Stimulated activated CD4-positive, alpha-beta T cell treated with anti-CD3 and anti-CD28 coated beads, Interleukin-12 subunit alpha, Interleukin-12 subunit beta, amount 100 ng/mL, for 48 hours (primary cell): ENCODE measurements at places on chromosomes 12 and 14.

GRCh38 chr14:90681929-90682328 is 134.3 kb downstream of the TTC7B start:
- DNase-seq: no peak

DNA sequence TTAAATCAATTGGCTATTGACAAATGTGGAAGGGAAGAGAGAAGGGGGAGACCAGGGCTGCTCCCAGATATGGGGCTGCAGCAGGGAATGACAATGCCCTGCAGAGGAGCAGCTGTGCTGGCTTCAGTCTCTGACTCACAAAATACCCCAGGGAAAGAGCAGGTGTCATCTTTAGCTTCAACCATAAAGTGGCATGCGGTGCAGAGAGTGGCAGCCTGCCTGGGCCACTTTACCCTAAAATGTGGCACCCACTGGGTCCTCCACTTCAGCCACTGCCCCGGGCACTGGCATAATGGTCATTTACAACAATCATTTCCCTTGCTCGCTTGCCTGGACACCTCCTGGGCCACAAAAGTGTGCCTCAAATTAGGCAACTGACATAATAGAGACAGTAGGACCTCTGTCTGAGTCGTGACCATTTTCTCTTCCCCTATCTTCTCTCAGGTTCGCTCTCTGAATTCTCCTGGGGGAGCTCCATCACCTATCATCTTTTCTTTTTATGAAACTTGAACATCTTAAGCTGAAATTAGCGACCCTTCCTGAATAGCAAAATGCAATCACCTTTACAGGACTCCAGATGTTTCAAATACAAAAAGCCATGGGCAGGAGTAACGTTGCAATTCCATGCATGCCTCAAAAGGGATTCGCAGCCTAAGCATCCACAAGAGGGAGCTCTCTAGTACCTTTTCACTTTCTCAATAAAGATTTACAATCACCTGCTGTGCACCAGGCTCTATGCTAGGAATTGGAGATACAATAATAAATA is 179.9 kb upstream of the ATF7IP start:
- no peak for DNase-seq

GRCh38 chr14:86442135-86442534 is 912.2 kb downstream of the FLRT2 start:
- DNase-seq: no peak

- DNase-seq: no peak
Observed at GRCh38 chr12:56150563-56150962, 1.8 kb upstream of the MYL6B start.

GRCh38 chr14:60087668-60088067 is 4.1 kb upstream of the PCNX4 start:
- DNase-seq: no peak

DNA sequence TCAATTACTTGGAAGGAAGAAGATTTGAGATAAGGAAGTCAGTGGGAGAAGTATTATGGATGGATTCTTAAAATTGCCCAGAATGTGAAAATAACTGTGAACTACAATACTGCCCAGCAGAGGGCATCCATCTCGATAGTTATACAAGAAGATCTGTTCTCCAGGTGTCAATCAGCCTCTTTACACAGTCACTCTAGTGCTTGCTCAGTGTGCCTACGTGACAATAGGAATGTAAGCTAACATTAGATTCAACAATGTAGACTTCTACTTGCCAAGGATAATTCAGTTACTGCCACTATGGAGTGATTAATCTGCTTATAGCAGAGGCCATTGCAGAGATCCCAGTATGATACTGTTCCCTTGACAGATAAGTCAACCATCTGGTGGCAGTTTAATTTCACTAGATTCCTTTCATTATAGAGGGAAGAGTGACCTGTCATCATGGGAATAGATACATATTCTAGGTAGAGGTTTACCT is 10.6 kb upstream of the MAP4K5 start:
- DNase-seq: peak; percentile 10

GRCh38 chr12:95002754-95003153 is 743 bp downstream of the NDUFA12 start:
- no peak for DNase-seq

- DNase-seq: no peak
Observed at GRCh38 chr12:71800177-71800576, 39.4 kb upstream of the TBC1D15 start.

- DNase-seq: no peak
Observed at GRCh38 chr14:48140804-48141203, 465.4 kb upstream of the MDGA2 start.

DNA sequence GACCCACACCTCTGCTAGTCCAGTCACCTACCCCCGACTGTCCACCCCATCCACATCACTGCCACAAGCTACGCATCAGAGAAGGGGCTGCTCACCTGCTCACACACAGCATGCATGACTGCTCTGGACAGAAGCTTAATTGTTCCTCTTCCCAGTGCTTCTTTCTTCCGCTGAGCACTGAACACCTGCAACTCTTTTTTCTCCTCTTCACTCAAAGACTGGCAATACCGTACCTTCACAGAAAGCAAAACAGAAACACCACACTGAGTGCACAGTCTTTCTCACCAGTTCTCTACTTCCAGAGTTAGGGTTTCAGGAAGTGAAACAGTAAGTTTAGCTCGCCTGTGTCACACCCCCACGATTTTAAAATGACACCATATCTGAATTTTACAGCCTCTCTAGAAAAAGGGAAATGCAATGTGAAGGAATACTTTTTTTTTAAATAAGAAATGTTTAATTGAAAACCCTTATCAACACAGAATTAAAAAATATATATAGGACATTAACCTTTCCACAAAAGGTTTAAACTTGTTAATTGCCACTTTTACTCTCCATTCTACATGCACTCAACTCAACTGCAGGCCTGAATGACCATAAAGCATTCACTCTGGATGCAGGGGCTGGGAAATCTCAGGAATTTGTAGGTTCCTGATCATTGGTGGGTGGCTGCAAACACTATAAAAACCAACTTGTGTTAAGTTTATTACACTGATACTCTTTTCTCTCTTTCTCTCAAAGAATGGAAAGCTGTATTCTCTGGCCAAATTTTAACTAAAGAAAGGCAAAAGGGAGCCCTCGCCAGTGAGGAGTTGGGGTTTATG is 120.0 kb downstream of the PRICKLE1 start:
- no peak for DNase-seq

GRCh38 chr14:65879248-65880009 is 466.9 kb downstream of the FUT8 start:
- DNase-seq: no peak

- DNase-seq: no peak
Observed at GRCh38 chr14:90406384-90406798, 9.6 kb downstream of the CALM1 start.

GRCh38 chr14:104282332-104283196 is 144.2 kb downstream of the KIF26A start:
- no peak for DNase-seq

DNA sequence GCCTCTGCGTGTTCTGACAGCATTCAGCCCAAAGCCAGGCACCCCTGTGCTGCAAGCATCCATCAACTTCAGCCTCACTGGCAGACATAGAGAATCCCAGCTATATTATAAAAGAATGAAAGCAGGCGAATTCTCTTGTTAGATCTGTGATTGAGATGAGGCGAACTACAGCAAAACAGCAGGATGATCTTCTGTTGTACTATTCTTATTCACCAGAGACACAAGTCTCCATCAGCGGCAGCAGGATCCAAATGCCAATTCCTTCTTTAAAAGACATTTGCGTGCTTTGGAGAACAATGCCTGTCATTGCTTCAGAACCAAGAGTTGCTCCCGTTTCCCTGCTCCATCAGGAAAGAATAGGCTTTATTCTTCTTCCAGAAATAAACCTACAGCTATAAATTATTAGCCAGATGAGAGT is 188.9 kb downstream of the SLC41A2 start:
- no peak for DNase-seq

GRCh38 chr12:126667339-126667738 is 1599.6 kb upstream of the TMEM132C start:
- DNase-seq: no peak

DNA sequence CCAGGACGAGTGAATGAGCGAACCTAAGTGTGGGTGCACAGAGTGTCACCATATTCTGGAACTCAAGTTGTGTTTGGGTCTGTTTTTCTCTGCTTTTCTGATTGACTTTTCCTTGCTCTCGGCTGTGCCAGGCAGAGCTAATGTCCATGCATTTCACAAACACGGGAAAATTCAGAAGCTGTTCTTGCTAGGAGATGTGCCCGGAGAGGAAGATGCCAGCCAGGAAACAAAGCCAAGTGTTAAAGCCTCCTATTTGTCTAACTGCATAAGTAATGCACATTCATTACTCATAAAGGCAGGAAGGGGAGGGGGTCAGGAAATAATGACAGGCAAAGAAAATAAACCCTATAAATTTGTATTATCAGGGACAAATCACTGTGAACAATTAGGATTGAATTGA is 250.4 kb upstream of the SFSWAP start:
- DNase-seq: no peak

- no peak for DNase-seq
Observed at GRCh38 chr14:101446387-101446969, 114.8 kb upstream of the DIO3 start.

DNA sequence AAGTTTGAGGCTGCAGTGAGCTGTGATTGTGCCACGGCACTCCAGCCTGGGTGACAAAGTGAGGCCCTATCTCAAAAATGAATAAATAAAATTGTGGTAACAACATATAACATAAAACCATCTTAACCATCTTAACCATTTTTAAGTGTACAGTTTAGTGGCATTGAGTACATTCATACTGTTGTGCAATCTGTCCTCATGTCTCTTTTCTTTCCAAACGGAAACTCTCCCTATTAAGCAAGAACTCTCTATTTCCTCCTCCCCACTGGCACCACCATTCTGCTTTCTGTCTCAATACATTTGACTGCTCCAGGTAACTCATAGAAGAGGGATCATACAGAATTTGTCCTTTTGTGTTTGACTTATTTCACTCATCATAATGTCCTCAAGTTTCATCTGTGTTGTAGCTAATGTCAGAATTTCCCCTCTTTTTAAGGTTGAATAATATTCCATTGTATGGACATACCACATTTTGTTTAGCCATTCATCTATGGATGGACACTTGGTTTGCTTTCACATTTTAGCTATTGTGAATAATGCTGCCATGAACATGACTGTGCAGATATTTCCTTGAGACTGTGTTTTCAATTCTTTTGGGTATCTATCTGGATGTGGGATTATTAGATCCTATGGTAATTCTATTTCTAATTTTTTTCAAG is 4.4 kb upstream of the MARK3 start:
- no peak for DNase-seq

DNA sequence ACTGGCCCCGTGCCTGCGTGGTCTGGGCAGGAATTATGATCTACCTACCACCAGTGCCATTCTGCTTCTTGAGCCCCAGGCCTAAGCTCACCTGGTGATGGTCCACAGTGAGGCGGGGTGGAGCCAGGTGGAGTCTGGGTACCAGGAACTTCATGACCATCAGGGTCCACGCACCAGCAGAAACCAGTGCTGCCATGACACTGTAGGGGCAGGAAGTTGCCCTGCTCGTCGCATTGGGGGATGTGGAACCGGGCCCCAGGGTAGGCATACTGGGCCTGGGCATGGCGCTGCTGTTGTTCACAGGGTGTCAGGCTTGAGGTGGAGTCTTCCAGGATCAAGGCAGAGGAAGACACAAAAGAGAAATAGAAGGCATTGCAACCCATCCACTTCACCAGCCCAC is 29.6 kb downstream of the RTRAF start:
- no peak for DNase-seq

DNA sequence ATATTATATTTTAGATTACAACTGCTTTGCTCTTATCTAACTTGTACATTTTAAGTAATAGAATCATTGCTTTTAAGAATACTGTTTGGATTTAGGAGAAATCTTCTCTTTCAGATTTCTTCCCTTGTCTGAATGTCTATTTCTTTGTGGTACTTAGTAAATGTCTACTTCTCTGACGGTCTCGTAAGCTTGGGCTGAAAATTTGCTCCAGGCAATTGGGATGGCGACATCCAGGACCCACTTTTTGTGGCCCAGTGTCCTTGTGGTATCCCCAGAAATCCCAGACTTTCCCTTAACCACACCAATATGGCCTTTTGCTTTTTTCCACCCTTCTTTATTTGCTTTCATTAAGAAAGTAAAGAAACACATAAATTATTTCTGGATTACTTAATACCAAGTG is 24.0 kb upstream of the CCER1 start:
- no peak for DNase-seq

DNA sequence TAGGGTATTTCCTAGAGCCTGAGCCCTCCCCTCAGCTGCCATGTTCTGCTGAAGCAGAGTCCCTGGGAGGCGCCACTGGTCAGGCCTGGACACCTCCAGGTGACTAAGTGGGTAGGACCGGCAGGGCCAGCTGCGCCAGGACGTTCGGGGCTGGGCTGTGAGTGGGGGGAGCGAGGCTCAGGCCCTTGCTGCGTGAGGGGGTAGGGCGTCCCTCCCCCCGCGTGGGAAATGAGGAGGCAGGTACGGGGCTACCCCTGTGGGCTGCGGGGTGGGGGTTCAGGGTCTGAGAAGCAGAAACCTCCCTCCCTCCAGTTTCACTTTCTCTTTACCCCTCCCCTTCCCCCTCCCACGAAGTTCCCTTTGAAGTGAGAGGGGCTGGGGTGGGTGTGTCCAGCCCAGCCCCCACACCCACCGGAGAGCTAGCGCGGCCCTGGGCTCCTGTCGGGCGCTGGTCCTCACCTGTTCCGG is 22.1 kb upstream of the KIF26A start:
- DNase-seq: no peak

DNA sequence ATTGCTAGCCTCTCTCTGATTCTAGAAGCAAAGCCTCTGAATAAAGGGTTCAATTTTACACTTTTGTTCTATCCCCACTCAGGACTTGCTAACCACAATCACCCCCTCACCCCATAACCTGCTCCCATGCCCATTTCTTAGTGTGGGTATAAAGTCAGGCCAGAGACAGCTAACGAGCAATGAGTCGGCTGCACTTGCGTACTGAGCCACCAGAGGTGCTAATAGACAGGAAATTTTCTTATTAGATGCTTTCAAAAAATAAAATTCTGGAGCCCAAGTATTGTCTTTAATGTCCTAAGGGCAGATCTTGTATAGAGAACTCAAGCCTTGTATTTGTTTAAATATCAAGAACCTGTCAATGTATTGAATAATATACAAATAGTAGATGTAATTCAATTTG is 256.9 kb downstream of the SYT1 start:
- DNase-seq: no peak

- DNase-seq: no peak
Observed at GRCh38 chr14:68283378-68284123, 464.0 kb downstream of the RAD51B start.

GRCh38 chr12:125402874-125403789 is 337.9 kb downstream of the AACS start:
- DNase-seq: no peak

- no peak for DNase-seq
Observed at GRCh38 chr12:15056218-15056617, 83.4 kb downstream of the PDE6H start.

GRCh38 chr12:122939125-122939524 is 27.1 kb downstream of the ABCB9 start:
- DNase-seq: no peak

DNA sequence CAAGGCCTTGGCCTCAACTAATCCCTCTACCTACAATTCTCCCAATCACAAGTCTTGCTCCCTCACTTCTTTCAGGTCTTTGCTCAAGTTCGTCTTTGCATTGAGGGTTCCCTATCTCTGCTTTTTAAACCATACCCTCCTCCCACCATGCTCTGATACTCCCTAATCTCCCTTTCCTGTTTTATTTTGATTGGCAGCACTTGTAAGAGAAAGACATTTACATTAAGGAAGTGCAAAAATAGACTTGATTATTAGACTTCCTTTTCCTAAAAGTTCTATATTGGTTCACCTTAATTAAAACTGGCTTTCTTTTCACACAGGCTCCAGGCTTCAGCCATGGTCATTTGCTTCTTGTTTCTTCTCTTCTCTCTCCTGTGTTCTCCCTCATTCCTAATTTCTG is 18.3 kb upstream of the WIF1 start:
- no peak for DNase-seq

- DNase-seq: no peak
Observed at GRCh38 chr14:67541448-67542387, 8.6 kb downstream of the PLEKHH1 start.
